NCI-H1436 (cell line): ENCODE measurements at places on chromosomes 11 and 22.

DNA sequence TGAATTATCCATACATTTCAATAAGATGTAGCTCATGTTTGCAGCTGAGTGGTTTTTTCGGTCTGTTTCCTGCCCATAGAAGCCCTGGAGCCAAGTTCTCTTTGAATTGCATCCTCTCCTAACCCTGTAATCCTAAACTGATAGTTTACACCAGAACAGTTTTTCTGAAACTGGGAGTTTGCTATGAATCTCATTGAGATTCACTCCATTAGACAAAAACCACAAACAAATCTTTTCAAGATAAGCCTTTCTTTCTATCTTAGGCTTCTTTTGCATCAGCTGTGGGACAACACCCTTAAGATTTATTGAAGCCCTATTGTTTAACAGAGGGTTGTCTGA lies 324.8 kb downstream of the DYNC2H1 start:
- DNase-seq = no peak

DNA sequence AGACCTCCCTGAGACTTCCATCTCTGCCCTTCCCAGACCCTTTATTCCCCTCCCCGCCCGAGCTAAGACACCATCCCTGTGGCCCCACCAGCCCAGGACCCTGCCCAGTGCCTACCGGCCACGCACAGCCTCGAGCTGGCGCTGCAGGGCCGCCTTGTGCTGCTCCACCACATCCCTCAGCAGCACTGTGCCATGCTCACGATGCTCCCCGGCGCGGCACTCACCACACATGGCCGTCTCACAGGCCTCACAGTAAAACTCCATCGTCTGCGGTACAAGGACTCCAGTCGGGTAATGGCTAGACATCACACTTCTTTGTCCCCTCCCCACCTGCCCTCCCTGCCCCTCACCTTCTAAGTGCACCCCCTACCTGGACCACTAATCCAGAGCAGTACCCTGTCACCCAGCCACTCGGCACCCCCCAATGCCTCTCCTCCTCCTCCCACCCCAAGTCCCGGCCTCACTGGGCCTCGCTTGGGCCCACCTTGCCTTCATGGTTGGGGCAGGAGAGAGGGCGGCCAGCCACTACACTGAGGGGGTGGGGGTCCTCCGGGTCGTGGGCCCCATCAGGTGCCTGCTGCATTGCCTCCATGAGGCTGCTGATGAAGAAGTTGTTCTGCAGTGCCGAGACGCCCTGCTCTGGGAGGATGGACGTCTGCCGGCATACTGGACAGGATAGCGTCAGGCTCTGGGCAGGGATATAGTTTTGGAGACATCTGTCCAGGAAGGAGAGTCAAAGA lies 16.0 kb downstream of the TRIM3 start:
- no peak for DNase-seq

DNA sequence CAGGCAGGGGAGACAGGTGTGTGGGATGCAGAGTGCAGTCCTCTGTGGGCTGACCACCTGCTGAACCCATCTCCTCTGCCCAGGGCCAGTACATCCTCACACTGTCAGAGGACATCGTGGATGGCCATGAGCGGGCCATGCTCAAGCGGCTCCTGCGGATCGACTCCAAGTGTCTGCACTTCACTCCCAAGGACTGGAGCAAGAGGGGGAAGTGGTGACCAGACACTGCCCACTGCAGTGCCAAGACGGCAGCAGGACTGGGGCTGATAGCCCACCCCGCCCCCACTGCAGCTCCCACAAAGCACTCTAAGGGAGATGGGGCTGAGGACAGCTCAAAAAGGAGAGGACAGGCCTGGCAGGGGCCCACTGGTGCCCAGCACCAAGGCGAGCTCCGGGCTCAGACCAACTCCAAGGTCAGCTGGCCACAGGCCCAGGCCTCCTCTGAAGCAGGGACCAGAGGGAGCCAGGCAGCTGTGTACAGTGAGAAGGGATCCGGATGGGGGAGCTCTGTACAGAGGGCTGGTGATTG lies 1.6 kb downstream of the RNASEH2C start:
- DNase-seq = no peak

DNA sequence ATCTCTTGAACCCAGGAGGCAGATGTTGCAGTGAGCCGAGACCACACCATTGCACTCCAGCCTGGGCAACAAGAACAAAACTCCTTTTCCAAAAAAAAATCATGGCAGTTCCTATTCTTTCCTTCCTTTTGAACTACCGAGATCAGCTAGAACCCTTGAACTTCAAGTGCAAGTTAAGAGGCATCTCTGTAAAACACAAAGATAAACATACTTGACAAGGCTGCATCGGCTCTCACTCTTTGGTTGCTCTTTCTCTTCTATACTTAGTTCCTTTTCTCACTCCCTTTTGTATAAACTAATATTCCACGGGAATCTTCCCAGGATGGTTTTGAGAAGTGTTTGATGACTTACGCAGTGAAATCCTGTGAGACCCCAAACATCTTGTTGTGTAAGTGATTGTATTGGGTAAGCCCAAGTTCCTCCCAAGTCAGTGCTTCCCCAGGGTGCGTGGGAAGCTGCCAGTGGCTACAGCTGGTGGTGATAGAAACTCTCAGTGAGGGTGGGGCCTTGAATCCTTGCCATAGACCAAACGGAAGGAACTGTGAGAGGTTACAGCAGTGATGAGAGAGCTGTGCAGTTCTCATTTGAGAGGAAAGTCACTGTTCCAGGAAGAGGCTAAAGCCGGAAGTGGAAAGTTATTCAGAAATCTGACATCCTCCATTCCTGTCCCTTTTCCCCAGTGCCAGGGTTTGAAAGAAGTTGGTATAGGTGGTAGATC lies 24.1 kb upstream of the CDC42EP2 start:
- DNase-seq = no peak

DNA sequence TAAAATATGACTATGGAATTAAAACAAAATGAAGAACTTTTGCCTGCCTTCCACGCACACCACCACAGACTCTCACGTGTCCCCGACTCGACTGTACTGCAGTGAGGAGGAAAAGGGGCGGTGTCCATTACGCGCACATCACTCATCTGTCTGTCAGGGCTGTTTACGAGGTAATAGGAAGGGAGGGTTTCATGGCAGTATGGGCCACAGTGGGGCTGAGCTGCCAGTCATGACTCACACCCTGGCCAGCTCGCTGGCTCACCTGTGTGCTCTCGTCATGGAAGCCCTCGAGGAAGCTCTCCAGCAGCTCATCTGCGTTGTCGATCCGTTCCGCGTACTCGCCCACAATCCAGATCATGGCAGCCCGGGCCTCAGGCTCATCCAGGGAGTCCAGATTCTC lies 33.5 kb upstream of the RASL10A start:
- DNase-seq = no peak

DNA sequence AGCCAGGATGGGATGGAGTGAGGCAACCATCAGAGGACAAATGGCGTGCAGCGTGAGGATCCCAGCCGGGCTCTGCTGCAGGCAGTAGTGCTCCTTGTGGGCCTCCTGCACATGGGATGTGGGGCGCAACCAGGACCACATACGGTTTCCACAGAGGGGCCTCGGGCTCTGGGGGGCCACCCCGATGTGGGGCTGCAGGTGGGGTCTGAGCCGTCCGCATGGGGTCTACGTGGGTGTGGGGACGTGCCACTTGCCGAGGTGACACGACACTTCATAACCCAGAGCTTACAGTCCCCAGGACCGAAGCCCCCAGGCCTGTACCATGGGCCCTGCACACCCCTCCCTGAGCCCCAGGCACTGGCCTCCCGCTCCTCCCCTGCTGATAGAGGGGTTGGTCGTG lies 10.8 kb downstream of the TTLL8 start:
- DNase-seq = no peak

DNA sequence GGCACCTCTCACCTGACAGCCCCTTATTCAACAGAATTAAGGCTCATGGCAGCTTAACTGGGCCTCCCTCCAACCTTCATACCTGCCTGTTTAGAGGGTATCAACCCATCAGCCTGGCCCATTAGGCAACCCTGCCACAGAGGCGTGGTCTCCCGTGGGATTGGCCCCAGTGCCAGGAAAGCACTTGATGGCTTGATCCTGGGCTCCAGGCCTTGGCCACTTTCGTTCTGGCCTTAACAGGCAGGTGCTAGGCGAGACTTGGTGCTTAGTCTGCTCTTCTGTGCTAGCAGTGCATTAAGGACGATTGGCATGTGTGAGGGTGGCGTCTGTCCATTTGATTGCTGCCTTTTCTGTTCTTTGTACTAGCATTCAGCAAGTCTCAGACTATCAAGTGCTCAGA lies 75.2 kb downstream of the CABIN1 start:
- no peak for DNase-seq
